ENCODE measurements at places on chromosomes 13 and 19.
A peak's percentile ranks its signal among the peaks of the same experiment; 100 is the strongest.

DNA sequence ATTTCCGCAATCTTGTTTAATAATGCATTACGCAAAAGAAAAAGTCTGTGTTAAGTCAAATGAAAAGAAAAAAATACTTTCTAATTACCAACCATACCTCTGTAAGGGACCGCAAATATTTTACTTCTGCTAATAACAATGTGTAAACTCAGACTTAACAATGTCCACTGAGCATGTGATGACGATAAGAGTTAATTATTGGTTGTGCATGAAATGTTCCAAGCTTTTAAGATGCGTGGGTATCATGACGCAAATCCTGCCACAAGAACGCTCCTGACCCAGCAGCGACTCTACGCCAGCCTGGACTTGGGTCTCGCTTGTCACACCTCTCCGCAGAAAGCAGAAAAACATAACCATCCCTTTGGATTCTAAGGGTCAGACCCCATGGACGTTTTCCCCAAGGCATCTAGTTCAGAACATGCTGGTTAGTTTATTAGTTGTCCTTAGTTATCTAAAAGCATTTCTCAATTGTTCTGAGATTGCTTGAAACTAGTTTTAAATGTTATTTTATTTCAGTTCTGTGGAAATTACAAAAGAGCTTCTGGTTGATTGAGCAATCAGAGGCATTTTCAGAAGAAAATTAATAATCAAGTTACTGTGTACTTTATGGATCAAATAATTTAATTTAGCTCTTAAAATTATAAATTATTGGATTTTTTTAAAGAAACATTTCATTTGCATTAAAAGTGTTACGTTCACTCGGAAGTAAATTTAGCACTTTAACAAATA lies 779.9 kb upstream of the ARGLU1 start:
- H3K27ac ChIP-seq: no peak overlapping the region
- H3K27me3 ChIP-seq: no peaks in the 10 kb centered on the region
- no peaks in the 10 kb centered on the region for H3K4me1 ChIP-seq
- no peak for DNase-seq
- H3K36me3 ChIP-seq: no peaks in the 10 kb centered on the region

GRCh38 chr13:45737571-45738017 lies 35.5 kb downstream of the CBY2 start:
- no peak overlapping the region for H3K4me3 ChIP-seq
- DNase-seq: peak; percentile 45
- no peak overlapping the region for H3K27ac ChIP-seq
- H3K27me3 ChIP-seq: no peaks in the 10 kb centered on the region
- H3K36me3 ChIP-seq: no peaks in the 10 kb centered on the region

DNA sequence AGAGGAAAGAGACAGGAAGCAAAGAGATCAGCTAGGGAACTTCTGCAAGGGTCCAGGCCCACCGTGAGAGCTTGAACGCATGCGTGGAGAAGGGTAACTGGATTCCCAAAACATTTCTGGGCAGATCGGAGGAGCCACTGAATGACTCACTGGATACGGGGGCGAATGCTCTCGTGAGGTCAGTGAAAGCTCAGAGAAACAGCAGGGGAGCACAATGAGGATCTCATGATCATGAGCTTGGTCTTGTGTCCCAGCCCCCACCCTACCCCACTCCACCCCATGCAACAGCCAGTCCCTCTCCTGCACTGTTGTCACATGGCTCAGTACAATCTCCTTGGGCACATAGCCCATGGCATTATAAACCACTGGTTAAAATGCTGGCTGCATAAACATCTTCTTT lies 40.6 kb downstream of the DCLK1 start:
- H3K27me3 ChIP-seq: no peaks in the 10 kb centered on the region
- H3K36me3 ChIP-seq: no peaks in the 10 kb centered on the region
- H3K4me1 ChIP-seq: no peaks in the 10 kb centered on the region

GRCh38 chr19:53019684-53020083 lies 6.0 kb downstream of the ERVV-1 start:
- no peaks in the 10 kb centered on the region for H3K36me3 ChIP-seq
- H3K27ac ChIP-seq: no peak overlapping the region
- DNase-seq: peak; percentile 49
- H3K4me1 ChIP-seq: no peaks in the 10 kb centered on the region
- H3K4me3 ChIP-seq: no peak overlapping the region
- H3K27me3 ChIP-seq: no peaks in the 10 kb centered on the region

DNA sequence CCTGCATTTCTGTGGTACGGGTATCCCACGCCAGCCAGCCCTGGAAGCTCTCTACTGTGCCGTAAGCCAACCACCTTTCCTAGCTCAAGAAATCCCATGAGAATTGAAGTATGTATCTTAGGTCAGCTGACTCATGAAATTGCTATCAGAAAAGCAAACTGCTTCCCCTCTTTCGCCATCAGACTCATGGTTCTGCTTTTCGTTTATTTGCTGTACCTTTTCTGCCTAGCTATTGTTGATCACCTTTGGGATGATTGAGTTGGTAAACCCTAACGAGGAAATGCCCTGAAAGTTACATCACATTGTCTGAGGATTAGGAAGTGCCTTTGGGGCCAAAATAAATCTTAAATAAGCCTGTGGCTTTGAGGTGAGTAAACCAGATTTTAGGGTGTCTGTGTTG lies at the start of gene ADGRE3:
TSS of gene ADGRE3 (minus strand) at position 81 of the 400 bp plus-strand sequence. CDS start at position 7, 74 bp downstream.
- H3K36me3 ChIP-seq: no peaks in the 10 kb centered on the region
- H3K27me3 ChIP-seq: peaks cover 6% of the 10 kb centered on the region
- no peaks in the 10 kb centered on the region for H3K4me1 ChIP-seq
- H3K27ac ChIP-seq: no peak within 1 kb of the TSS
- H3K4me3 ChIP-seq: no peak within 1 kb of the TSS
- no peak for DNase-seq
